ENCODE measurements at places on chromosomes 11 and 22.
A peak's percentile ranks its signal among the peaks of the same experiment; 100 is the strongest.

- DNase-seq, result no peak
Measured at GRCh38 chr11:12291313-12291712, 86.1 kb upstream of the PARVA start.

GRCh38 chr11:79437278-79437980 is 3.4 kb downstream of the TENM4 start:
- DNase-seq, result no peak

DNA sequence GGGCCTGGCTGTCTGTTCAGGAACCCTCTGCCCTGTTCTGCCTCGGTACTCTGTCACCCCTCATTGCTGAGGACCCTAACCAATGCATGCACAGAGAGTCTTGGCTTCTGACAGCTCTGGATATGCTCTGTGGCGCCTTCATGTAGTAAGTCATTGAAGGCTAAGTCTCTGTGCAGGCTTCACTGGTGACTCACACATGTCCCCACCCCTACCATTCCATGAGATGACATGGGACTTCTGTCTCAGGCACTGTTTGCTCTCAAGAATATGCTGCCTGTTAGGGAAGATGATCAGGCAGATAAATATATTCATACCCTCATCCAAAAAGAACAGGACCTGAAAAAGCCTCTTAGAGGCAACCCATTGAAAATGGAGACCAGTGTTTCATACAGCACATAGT is 43.6 kb upstream of the HORMAD2 start:
- no peak for DNase-seq

DNA sequence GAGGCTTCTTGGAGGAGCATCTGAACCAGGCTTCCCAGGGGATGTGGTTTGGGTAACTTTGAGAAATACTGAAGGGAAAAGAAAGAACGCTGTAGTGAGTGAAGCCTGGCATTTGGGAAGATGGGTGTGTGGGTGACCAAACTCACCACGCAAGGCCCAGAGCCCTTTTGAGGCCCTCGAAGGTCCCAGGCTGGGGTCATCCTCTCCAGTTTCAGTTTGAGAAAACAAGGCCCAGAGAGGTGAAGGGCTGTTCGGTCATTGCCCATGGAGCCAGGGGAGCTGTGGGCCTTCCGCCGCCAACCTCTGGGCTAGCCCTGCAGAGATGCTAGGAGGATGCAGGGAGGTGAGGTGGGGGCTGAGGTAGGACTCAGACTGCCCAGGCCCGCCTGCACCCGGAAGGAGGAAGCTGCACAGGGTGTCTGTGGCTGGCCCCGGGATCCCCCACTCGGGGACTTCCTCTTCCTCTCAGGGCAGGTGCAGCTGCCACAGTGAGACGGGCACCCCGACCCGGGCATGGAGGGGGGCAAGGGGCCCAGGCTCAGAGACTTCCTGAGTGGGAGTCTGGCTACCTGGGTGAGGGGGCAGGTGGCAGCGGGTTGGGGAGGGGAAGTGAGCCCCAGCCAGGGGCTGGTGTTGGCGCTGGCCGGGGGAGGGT is at the start of gene CCDC88B:
TSS of gene CCDC88B (plus strand) at position 451 of the 655 bp plus-strand sequence. CDS start at position 514, 63 bp downstream.
- peak; percentile 48 for DNase-seq

- DNase-seq, result no peak
Measured at GRCh38 chr22:37824674-37825641, 1.8 kb downstream of the GALR3 start.

GRCh38 chr11:59769828-59770227 is 14.7 kb downstream of the STX3 start:
- DNase-seq, result no peak

GRCh38 chr11:88179141-88179540 is 3.9 kb upstream of the RAB38 start:
- no peak for DNase-seq

- peak; percentile 12 for DNase-seq
Measured at GRCh38 chr11:78802058-78802761, 227.5 kb upstream of the NARS2 start.

- DNase-seq, result peak; percentile 73
Measured at GRCh38 chr11:45964911-45965389, 42.5 kb downstream of the LARGE2 start.

GRCh38 chr22:47784367-47784983 is 1022.0 kb downstream of the TBC1D22A start:
- no peak for DNase-seq

- no peak for DNase-seq
Measured at GRCh38 chr22:48147404-48147803, 1385.0 kb downstream of the TBC1D22A start.

DNA sequence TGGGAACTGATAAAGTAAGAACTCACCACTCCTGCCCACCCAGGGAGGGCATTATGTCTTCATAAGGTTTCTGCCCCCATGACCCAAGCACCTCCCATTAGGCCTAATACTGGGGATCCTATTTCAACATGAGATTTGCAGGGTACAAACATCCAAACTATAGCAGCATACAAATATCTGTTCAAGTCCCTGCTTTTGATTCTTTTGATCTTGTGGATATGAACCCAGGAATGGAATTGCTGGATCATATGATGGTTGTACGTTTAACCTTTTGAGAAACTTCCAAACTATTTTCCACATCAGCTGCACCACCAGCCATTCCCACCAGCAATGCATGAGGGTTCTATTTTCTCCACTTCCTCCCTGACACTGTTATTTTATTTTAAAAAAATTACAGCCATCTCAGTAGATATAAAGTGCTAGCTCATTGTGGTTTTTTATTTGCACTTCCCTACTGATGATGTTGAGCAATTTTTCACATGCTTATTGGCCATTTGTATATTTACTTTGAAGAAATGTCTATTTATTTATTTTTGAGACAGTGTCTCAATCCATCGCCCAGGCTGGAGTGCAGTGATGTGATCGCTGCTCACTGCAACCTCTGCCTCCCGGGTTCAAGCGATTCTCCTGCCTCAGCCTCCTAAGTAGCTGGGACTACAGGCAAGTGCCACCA is 7.1 kb upstream of the ATG16L2 start:
- peak; percentile 93 for DNase-seq

DNA sequence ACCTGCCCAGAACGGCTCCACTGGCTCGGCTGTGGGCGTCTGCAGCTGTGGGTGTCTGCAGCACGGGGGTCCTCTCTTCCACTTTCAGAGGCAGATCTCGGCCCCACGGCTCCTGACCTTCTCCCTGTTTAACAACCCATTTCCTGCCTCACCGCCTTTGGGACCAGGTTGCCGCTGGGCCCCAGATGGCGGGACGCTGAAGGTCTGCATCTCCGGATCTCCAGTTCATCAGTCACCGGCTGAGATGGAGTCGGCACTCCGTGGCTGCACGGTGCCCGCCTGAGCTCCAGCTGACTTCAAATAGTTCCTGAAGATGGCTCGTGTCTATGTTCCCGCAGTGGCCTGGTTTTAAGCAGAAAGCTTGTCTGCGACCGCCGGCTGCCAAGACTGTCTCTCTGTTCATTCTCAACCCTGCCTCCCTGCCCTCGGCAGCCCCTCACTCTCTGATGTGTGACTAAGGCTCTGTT is 475.9 kb downstream of the BRD1 start:
- DNase-seq, result no peak

GRCh38 chr11:122162095-122162494 is 46.1 kb upstream of the BLID start:
- DNase-seq, result no peak

DNA sequence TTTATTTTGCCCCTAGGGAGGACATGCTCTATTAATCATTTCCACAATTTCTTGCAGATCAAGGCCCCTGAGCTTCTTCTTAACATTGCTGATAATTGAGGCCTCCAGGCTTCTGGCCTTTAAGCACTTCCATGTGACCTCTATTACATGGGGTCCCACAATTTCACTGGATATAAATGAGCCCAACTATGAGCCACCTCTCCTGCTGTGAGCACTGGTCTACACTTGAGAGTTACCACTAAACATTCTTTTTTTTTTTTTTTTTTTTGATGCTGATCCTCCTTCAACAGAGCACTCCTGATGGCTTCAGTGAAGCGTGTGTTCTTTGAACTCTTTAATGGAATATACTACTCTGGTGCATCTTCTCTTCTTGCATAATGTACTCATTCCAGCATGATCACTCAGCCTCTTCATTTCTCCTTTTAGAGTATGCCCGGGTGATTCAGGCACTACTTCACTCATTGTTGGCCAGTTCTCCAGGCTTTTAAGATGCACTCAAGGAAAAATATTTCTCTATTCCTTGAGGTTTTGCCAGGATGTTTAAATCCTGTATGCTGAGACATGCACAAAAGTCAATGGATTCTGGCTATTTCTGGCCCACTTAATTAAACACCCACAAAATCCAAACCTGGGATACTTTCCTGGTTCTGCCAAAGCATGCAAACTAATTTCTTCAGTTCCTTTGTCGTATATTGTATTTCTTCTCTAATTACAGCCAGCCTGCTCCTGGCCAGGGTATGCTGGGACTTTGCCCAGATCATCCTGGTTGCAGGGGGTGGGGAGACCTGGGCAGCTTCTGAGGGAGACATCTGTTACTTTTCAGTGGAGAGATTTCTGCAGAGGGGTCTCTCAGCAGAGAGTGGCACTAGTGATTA is 257.8 kb upstream of the LUZP2 start:
- DNase-seq, result no peak

- no peak for DNase-seq
Measured at GRCh38 chr11:107151579-107151978, 133.3 kb upstream of the GUCY1A2 start.

- no peak for DNase-seq
Measured at GRCh38 chr11:95557376-95557775, 232.2 kb downstream of the FAM76B start.

- no peak for DNase-seq
Measured at GRCh38 chr22:48919851-48920589, 907.7 kb downstream of the BRD1 start.

- no peak for DNase-seq
Measured at GRCh38 chr11:65429724-65430405, 7.3 kb downstream of the NEAT1 start.

DNA sequence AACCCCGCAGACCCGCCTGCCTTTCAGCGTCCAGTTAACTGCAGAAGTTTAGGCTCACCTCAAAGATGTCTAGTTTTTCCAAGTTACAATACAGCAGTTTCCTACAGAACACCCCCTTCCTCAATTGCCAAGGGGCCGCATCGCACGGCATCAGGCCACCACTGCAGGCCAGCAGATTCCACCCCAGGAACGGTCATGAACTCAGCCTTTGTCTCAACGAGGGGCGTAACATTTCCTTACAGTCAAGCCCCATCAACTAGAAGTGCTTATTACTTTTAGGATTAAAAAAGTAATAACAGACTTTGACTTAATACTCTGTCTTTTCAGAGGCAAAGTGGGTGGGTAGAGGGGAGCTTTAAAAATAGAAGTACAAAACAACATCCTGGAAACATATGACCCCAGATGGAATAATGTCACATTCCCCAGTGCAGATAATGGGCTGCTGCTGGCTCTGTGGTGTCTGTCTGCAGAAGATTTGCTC is 36.3 kb downstream of the PPP2R1B start:
- no peak for DNase-seq

GRCh38 chr11:17388609-17389210 is at the start of gene KCNJ11:
Gene KCNJ11, minus strand, starts transcription at chr11:17388659. Its CDS starts 568 bp downstream, at chr11:17388091.
- no peak for DNase-seq

DNA sequence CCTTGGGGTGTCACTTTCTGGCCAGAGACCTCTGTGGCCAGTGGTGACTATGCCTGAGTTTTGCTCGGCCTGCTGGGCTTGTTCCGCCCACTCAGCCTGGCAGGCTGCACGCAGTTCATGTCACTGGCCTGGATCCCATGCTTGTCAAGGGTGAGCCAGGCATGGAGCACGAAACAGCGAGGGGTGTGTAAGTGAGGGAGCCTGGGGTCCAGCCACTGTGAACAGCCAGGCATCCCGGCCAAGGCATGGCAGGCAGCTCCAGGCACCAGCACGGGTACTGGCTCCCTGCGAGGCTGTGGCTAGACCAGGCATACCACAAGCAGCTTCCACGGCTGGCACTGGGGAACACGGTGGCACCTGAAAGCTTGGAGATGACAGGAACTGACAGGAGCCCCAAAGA is 214.3 kb downstream of the LRRC4C start:
- DNase-seq, result no peak

DNA sequence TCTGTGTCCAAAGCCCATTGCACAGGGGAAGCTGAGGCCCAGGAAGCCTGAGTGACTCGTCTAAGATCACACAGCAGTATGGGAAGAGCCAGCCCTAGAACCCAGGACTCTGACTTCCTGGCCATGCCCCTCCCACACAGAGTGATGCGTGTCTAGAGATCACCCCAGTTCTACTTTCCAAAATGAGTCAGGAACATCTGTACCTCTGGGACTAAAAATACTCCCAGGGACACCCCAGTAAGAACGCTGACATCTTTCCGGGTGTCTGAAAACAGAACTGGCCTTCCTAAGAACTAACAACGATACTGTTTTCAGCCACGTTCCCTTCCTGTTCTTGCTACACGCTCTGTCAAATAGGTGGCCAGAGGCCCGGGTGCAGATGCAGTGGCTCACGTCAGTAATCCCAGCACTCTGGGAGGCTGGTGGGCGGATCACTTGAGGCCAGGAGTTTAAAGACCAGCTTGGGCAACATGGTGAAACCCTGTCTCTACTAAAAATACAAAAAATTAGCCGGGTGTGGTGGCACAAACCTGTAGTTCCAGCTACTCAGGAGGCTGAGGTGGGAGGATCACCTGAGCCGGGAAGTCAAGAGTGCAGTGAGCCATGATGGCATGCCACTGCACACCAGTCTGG is 21.7 kb upstream of the PDGFB start:
- DNase-seq, result peak; percentile 98

GRCh38 chr11:27420217-27420616 is 52.4 kb downstream of the LGR4 start:
- DNase-seq, result no peak

- DNase-seq, result no peak
Measured at GRCh38 chr11:1532014-1532586, 40.0 kb downstream of the DUSP8 start.

DNA sequence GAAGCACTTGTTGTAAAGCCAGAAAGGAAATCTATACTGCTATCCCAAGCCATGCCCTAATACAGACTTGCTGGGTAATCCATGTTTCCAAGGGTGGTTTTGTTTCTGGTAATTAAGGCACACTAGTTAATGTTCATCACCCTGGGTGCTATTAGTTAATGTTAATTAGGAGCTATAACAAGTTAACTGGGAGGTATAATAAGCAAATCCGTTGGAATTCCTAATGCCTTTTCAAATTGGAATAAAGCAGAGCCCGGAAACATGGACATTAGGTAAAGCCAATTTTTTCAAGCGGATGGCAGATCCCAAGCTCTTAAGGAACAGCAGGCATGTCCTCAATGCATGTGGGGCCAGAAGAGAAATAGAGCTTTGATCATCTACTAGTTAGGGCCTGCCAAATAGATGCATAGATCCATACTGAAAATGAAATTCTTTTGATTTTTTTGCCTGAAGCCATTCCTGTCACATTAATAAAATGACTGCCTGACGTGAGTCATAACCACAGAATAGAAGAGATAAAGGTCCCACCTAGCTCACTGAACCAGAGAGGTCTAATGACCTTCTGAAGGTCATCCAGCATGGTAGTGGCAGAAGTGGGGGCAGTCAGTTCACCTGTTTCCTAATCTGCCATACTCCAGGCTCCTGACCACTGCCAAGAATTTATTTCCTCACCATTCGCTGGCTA is 28.5 kb upstream of the CCDC34 start:
- no peak for DNase-seq

GRCh38 chr11:115361025-115361424 is 143.2 kb downstream of the CADM1 start:
- no peak for DNase-seq
